ENCODE measurements at places on chromosomes 7 and 10.

- no peak for DNase-seq
Observed at GRCh38 chr10:131947631-131948347, 33.9 kb downstream of the BNIP3 start.

GRCh38 chr7:140646931-140647647 lies 6.5 kb upstream of the DENND2A start:
- no peak for DNase-seq

GRCh38 chr7:28629216-28629842 lies 217.0 kb downstream of the CREB5 start:
- DNase-seq: no peak

GRCh38 chr10:25531457-25532061 lies 356.8 kb downstream of the GPR158 start:
- no peak for DNase-seq

GRCh38 chr7:101379302-101379701 lies 16.6 kb downstream of the COL26A1 start:
- no peak for DNase-seq

DNA sequence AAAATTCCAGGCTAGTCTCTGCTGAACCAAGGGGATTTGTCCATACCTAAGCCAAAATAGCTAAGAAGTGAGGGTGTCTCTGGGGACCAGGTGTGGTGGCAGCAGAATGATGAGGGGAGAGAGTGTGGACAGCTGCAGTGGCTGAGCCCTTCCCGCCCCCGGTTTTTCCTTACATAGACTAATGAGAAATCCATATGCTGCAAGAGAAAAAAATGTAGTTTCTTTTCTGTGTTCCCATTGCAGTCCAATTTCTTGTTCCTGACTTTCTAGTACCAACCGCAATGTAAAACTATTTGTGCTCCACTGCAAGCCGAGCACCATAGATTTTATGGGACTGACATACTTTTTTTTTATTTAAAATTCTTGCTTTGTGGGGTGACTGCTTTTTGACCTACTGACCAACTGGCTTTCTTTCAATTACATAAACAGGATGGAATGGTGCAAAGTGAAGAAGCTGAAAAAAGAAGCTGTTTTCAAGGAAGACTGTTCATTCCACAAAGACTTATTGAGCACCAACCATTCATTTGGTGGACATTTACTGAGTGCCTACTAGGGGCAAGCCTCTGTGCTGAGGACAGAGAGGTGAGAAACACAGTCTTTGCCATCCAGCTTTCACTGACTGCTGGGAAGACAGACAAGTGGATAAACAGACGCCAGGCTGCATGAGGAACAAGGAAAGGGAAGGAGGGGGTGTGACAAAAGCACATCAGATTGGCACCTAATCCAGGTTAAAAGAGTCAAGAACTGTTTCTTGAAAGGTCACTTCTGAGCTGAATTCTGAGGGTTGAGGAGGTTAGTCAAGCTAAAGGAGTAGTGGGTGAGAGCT lies 9.8 kb downstream of the CEP41 start:
- DNase-seq: no peak

- no peak for DNase-seq
Observed at GRCh38 chr10:21114683-21115082, 217.6 kb upstream of the NEBL start.

- DNase-seq: no peak
Observed at GRCh38 chr7:20141666-20142065, 75.5 kb downstream of the MACC1 start.

DNA sequence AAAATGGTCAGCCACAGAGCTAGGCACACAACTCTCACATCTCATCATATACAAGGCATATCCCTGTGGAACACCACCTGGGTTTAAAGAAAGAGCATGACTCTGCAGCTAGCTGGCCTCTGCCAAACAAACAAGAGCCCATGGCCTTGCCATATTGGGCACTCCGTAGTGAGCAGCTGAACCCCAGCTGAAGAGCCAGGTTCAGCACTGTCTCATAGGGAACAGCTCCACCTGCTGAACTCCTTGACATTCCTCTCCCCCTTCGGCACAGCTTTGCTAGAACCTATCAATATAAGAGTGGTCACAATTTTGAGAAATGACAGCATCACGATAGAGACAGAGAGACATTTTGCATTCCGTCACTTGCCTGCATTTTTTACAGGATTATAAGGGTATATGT lies 20.0 kb downstream of the SORCS1 start:
- no peak for DNase-seq

DNA sequence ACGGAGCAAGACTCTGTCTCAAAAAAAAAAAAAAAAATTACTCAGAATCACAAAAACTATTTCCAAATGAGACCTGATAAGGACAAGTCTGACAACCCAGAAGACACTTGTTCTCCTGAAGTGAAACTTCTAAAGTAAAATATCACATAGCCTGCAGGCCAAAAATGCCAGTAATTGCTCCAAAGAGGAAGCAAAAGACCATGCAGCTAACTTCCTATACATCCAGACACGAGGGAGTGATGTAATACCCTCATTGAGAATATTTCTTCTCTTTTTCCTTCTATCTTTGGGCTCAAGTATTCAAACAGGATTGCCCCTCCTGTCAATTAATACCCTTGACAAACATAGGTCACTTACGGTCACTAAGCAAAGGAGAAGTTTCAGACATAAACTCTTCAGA lies 31.2 kb downstream of the ARMH3 start:
- DNase-seq: no peak

GRCh38 chr7:139696552-139696951 lies 81.2 kb downstream of the HIPK2 start:
- DNase-seq: no peak

DNA sequence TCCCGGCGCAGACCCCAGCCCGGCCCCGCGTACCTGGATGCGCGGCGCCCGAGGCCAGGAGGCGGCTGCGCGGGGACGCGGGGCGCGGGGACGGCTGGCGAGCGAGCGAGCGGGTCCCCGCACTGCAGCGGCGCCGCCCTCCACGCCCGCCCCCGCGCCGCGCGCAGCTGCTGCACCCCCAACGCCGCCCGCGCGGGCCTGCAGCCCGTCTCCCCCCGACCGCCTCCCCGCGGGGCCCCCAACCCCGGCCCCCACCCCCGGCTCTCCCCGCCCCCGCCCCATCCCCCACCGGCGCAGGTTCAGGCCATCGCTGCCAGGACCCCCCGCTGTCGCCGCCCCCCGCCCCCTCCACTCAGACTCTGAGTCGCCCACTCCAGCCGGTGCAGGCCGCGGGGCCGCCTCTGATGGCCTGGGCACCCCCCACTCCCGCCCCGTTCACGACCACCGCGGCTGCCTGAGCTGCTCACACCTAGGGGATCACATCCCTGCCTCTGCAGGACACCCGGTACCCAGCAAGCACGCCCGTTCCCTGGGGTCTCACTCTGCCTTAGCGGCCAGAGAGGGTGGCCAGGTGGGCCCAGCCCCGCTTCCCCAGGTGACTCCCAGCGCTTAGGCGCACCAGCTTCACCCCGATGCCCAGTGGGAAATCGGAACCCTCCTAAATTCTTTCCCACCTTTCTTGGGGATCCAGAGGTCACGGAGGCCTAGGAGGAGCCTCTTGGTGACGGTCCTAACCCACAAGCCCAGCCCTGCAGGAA lies 13.9 kb upstream of the DNAAF5 start:
- no peak for DNase-seq

GRCh38 chr10:63703740-63704345 lies 182.6 kb downstream of the REEP3 start:
- no peak for DNase-seq

GRCh38 chr10:124329362-124329761 lies 89.4 kb downstream of the OAT start:
- DNase-seq: no peak

DNA sequence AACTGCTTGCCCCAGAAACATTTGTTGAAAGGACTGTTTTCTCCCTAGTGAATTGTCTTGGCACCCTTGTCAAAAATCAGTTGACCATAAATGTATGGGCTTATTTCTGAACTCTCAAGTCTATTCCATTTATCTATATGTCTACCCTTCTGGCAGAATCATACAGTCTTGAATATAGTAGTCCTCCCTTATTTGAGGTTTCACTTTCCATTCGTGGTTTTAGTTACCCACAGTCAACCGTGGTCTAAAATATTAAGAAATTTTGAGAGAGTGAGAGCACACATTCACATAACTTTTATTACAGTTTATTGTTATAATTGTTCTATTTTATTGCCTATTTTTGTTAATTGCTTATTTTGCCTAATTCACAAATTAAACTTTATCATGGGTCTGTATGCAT lies 17.4 kb upstream of the CEP41 start:
- no peak for DNase-seq

DNA sequence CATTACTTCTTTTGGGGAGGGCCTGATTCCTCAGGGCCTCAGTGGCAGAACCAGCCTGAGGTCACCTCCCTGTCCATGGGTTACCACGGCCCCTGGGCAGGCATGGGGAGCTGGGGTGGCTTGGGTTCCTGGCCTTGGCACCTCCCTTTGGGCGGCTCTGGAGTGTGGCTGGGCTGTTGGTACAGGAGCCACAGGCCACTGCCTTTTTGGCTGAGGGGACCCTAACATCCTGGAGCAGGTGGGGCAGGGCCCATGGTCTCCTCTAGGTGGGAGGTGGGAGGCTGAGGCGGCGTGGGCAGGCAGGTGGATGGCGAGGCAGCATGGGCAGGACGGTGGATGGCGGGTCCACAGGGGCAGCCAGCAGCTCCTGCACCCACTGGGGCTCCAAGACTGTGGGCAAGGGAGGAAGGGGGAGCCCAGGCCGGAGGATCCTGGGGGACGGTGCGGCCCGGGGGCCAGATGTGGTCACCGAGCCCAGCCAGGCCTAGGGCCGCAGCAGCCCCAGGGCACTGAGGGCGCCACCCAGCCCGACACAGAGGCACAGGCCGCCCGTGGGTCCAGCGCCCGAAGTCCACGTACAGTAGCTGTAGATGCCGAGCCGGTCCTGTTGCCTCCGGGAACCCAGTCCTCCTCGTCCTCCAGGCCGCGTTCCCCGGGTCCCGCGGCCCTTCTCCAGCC lies 2.4 kb upstream of the SYCE1 start:
- DNase-seq: no peak

DNA sequence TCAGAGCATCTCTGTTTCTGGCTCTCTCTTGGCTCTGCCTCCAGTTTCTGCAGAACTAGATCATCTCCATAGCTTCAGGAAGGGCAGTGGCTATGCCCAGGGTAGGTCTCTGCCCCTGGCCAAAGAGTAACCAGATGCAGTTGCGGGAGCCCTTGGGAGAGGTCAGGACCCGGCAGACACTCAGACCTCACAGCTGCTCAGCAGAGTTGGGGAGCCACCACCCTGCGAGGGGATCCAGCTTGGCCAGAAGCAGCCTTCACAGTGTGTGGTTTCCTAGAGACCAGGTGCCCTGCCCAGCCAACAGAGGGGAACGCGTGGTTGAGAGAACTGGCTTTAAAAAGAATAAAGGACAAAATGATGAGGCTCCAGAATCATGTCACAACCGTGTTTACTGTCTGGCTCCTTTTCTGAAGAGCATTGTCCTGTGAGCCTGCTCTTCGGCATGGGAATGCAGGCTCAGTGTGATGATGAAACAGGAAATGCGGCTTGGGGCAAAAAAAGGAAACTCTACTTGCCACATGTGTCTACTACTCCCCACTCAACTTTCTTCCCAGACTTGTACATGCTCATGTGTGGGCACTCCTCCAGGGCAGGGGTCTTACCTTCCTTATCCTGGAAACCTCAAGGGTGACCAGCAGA lies 243.1 kb downstream of the INHBA start:
- no peak for DNase-seq

DNA sequence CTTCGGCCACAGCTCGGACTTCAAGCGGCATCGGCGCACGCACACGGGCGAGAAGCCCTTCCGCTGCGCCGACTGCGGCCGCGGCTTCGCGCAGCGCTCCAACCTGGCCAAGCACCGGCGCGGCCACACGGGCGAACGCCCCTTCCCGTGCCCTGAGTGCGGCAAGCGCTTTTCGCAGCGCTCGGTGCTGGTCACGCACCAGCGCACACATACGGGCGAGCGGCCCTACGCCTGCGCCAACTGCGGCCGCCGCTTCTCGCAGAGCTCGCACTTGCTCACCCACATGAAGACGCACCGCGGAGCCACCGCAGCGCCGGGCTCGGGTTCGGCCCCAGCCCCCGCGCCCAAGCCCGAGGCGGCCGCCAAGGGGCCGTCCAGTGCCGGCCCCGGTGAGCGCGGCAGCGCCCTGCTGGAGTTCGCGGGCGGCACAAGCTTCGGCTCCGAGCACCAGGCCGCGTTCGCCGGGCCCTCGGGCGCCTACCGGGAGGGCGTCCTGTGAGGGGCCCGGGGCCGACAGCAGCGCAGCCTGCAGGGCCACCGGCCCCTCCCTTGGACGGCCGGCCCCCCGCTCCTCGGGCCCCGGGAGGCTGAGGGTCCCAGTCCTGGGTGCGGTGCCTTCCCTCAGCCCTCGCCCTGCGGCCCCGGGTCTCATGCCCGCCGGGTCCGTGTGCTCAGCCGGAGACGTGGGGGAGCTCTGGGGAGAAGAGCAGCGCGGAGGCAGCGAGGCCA lies 17.2 kb downstream of the ZNF316 start:
- no peak for DNase-seq

DNA sequence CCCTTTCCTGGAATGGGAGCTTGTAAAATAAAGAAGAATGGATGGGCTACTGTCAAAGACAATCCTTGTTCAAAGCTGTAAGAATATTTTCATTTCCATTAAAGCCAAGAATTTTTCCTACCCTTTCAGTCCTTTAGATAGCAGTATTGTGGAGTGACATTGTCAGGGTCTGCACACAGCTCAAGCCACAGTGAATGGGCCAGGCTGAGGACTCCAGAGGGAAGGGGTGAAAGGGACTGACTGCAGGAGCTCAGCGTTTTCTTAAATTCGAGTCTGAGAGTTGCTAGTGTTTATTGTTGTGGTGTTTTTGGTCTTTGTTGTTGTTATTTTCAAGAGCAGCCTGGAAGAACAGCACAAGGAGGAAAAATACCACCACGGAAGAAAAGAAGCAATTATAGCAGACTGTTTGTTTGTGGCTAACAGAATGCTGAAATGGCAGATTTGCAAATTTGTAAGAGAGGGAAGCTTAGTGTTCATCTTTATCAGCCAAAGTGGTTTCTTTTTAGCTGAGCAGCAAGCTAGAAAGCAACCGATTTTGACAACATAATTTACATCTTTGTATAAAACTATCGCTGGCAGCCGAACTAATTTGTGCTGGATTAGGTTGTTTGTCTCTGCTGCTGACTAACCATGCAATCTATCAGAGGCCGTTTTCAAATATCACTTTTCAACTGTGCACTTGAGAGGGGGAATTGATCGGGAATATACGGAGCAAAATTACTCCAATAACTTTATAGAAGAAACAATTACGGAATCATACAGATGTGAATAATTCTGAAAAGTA lies 192.1 kb downstream of the LRMDA start:
- no peak for DNase-seq

- no peak for DNase-seq
Observed at GRCh38 chr7:77252506-77252905, 52.9 kb upstream of the FGL2 start.

GRCh38 chr7:77944183-77945182 lies 145.9 kb downstream of the PHTF2 start:
- no peak for DNase-seq

DNA sequence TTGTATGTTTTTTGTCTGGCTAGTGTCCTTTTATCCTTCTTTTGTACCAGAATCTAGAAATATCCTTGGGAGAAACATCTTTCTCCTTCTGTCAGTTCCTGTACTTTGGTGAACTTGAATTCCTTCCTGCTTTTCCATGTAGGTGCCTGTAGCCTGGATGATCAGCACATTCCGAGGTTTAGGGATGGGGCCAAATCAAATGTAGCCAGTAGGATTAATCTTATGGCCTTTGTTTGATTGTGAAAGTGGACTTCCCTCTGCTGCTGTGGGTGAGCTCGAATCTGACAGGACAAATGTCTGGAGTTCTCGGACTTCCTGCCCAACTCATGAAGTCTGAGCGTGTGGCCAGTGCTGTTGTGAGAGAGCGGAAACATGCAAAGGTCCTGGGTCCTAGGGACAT lies 33.2 kb upstream of the NAMPT start:
- no peak for DNase-seq
